Activated CD4-positive, alpha-beta T cell treated with anti-CD3 and anti-CD28 coated beads, Interleukin-2, Interleukin-4, amounts not matched to agents 100 ng/mL and 50 ng/mL, durations not matched to agents 16 hours and 8 hours (primary cell): ENCODE measurements at places on chromosomes 6 and 20.

- DNase-seq, result no peak
Observed at GRCh38 chr6:160116411-160116810, 5.2 kb upstream of the SLC22A1 start.

DNA sequence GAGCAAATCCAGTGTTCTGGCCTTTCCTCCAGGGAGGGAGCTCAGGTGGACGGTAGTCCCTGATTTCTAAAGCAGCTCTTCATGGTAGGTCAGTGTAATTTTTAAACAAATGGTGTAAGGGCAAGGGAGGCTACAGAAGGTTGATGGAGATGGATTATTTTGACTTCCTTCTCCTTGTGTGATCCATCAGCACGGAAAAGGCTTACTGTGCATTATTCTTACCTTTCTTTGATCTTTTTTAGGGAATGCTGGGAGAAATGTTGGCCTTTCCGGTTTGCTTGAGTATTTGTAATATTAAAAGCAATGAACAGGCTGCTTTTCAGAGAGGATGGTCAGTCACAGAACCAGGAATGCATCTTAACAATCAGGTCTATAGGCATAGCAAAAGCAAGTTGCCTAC, 487.0 kb upstream of the BTBD3 start:
- no peak for DNase-seq

DNA sequence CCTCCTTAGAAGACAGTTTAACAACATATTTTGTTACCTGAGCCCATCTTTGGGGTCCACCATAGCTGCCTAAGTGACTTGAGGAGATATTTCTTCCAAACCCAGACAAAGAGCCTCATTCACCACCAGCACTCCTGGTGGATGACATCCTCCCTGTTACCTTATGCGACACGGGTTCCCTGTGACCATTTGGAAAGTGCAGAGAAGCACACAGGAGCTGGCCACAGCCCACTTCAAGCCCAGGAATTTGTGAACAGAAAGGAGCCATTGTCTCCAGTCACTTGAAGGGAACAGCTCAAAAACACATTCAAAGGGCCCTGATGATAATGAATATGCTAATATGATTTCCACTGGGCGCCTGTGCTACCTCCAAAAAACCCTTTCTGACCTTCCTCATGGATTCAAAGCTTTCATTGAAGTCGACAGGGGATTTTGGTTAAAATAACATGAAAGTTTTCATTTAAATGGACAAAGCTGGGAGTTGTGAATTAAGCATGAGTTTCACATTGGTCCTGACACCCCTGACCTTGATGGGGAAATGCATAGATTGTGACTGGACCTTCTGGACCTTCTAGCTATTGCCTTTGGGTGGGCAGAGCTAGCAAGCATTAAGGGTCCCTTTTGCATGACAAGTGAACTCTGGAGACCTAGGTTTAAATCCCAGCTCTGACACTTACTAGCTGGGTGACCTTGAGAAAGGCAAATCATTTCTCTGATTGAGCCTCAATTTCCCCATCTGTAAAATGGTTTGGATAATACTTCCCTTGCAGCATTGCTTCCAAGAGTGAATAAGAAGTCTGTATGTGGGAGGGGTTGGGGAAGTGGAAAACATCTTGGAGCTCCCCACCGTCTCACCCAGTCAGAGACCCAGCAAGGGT, 83.3 kb upstream of the SIRPA start:
- DNase-seq, result no peak

GRCh38 chr20:58065508-58066361, 162.7 kb downstream of the ANKRD60 start:
- DNase-seq, result no peak

- DNase-seq, result no peak
Observed at GRCh38 chr6:41239467-41240159, 11.5 kb downstream of the TREML4 start.

DNA sequence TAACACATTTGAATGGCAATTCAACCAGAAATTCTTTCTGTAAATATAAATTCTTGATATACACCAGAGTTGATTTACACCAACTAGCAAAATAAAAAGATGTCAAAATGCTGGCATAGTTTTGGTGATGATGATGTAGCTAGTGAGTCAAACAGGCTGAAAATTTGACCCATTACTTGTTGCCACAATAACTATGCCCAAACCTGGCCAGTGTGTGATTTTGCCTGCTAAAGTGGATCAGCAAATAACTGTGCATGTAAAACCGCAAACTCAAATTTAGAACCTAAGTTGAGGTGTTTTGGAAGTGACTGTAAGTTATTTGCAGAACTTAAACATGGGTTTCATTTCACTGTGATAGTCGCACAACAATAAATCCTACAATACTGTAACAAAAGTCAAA, 125.9 kb downstream of the KIF6 start:
- no peak for DNase-seq

GRCh38 chr6:6191476-6191875, 129.0 kb downstream of the F13A1 start:
- DNase-seq, result no peak

GRCh38 chr6:155341130-155341828, 27.0 kb upstream of the TFB1M start:
- DNase-seq, result no peak

DNA sequence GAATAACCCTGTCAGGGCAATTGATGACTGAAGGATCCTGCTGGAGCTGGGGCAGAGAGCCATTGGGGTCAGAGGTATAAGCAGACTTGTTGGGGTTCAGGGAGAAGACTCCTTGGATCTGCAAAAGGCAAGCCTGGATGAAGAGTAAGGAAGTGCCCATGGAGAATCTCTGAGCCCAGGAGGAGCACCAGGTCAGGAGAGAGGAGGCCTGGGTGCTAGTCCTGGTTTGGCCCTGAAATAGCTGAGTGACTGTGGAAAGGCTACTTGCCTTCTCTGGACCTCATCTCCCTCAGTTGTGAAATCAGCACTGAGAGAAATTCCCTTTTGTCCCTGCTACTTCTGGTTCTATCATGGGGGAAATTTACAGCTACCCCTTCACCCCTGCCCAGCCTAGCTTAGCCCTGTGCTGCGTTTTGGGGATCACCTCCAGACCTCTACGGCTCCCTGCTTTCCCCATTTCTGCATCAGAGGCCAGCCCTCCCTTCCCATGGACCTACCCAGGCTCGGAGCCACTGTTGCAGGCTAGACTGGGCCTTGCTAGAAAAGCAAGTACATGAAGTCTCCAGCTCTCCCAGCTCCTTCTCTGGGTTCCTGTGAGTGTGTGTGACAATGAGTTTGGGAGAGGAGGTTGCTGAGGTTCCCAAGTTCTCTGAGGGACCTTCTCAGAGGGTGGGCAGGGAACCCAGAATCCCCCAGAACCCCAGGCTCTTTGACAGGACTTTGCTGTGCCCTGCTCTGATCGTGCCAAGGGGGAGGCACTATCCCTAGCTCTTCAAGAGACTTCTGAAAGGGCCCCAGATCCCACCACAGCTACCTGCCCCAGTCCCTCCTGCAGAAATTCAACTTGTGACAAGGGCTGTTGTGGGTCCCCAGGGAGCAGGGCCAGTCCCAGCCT, 2.3 kb upstream of the NCR2 start:
- no peak for DNase-seq
